ENCODE measurements at places on chromosomes 12 and 14. TPM values are rescaled to one million over a fixed set of nuclear protein-coding genes. Genes with fewer than 3 reads are reported as not detected.

The SERPINA1 gene
- 0.71 TPM for polyA plus RNA-seq

The SLC25A47 gene
- not detected for polyA plus RNA-seq

DNA sequence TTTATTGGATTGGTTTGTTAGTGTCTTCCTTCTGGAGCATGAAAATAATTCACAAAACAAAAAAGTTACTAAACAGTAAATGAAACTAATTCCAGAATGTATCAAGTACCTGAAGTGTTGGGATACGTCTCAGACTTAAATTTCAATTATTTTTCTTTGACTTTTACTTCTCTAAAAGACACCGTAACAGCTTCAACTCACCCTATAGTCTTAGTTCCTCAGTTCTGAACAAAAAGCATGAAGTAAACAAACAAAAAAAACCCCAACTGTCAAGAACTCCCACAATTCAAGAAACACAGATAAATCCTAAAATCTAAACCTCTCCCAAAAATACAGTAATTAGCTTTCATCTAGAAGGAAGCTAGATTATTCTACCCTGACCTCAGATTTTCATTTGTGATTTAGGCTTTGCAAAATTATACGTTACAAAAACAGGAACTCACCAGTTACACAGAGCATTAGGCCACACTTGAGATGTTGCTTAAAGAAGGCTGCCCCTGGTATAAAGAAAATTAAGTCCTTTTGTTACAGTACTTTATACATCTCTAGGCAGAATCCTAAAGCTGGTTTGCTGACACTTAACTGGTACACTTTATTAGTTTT, 10.2 kb downstream of the HEATR5A start:
- H3K36me3 ChIP-seq, result no peaks in the 10 kb centered on the region
- H3K27me3 ChIP-seq, result no peaks in the 10 kb centered on the region
- H3K27ac ChIP-seq, result no peak overlapping the region

GRCh38 chr12:60494244-60494643, 898.4 kb downstream of the SLC16A7 start:
- no peaks in the 10 kb centered on the region for H3K36me3 ChIP-seq
- no peaks in the 10 kb centered on the region for H3K4me1 ChIP-seq
- H3K27ac ChIP-seq, result no peak overlapping the region
- DNase-seq, result no peak

DNA sequence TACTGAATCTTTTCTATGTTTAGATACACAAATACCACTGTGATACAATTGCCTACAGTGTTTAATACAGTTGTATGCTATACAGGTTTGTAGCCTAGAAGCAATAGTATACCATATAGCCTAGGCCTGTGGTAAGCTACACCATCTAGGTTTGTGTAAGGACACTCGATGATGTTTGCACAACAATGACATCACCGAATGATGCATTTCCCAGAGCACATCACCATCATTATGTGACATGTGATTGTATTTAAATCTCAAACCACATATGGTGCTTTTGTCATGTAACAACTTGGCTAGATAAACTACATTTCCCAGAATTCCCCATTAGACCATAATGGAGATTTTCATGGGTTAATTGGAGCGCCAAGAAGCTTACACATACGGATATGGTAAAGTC, 128.4 kb upstream of the CPNE8 start:
- no peaks in the 10 kb centered on the region for H3K4me1 ChIP-seq
- H3K36me3 ChIP-seq, result no peaks in the 10 kb centered on the region
- no peak overlapping the region for H3K27ac ChIP-seq
- no peak overlapping the region for H3K4me3 ChIP-seq
